ENCODE measurements at places on chromosomes 4 and X.

GRCh38 chrX:71492231-71493065 lies 40.5 kb upstream of the OGT start:
- peak; percentile 53 for DNase-seq

DNA sequence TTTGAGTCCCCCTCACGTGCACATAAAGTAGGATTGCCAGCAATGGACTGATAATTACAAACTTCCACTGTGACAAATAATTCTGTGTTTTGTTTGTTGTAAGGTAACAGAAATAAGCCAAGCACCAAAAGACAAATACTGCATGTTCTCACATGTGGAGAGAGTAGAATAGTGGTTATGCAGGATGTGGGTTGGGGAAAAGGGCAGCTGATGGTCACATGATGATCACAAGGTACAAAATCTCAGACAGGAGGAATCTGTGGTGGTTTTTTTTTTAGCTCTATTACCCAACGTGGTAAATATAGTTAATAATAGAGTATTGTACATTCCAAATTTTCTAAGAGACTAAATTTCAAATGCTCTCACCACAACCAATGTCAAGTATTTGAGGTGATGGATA lies 182.3 kb downstream of the BANK1 start:
- DNase-seq: no peak

DNA sequence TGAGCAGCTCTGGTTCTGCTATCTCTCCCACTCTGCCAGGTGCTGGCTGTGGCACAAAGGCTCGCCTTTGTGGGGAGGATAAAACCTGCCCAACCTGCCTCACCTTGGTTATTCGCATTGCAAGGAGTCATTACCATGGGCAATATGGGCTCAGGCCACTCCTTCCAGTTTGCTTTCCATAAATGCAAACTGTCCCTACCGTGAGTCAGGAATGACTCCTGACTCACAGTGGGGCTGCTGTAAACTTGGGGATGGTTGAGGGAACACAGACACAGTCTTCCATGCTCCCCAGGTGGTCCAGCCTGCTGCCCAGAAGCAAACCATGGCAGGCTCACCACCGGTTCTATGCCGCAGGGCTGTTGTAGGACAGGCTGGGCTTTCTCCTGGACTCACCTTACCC lies 36.1 kb downstream of the COQ2 start:
- DNase-seq: no peak

- no peak for DNase-seq
These were observed 5.7 kb downstream of the FAM241A start for GRCh38 chr4:112150920-112151319.

- no peak for DNase-seq
These were observed 181.6 kb downstream of the SPOCK3 start for GRCh38 chr4:167052631-167053091.

- no peak for DNase-seq
These were observed 215.2 kb downstream of the CBR4 start for GRCh38 chr4:168794881-168795280.

GRCh38 chr4:13588954-13589353 lies 38.6 kb downstream of the BOD1L1 start:
- DNase-seq: no peak

DNA sequence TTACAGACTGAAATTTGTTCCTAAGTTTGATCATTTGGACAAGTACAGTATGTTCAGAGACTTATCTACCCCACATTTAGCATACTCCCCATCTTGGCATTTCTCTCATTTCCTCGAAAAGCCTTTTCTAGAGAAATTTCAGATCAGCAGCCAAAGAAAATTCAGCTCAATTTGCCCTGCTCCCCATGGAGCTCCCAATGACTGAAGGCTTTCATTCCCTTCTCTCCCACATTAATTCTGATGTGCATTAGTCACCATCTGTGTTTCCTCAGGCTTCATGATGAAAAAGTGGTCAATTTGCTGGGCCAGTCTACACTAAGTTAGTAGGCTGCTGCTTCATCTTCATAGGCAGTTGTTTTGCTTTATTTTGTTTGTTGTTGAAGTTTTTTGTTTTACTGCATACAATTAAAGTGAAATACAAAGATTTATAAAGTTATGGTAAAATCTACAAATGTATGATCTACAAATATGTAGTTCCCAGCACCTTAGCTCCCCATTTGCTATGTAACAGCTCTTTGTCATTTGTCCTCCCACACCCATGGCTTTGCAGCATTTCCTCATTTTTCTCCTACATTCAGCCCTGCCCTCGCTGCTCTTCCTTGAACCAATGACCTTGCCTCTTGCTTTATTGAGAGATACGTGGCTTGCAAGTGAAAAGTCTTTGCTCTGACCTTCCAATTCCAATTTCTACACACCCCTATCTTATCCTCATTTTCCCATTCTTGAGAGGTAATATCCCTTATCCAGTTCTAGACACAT lies 193.9 kb downstream of the ANAPC10 start:
- no peak for DNase-seq

DNA sequence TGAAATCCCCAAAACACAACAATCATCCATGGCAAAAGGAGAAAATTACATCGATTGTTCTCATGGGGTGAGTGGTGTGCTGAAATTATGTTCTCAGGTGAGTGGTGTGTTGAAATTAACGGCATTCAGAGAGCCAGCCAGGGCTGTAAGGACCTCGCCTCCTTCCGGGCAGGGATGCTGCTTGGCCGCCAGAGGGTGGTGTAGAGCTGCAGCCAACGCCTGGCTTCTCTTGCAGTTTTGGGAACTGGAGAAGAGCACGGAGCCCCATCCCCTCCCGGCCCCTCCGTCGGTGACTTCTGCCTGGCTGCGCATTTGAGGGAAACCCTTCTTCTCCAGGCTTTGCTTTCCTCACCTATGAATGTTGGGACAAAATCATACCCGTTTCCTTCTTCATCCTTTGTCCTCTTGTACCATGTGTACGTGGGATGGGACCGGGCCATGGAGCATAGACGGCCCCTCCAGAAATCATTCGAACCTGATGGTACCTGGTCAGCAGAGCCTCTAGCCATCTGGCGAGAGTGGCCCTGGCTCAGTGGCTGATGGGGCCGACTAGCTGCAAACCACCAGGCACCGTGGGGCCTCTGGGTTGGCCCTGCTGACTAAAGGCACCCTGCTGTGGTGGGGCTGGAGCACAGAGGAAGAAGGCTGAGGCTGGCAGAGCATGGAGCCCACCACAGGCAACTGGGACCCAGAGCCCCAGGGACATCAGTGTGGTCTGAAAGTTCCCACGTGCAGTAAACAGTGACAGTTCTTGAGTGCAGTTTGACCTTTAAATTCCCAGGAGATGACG lies 28.4 kb downstream of the TRMT44 start:
- peak; percentile 44 for DNase-seq

DNA sequence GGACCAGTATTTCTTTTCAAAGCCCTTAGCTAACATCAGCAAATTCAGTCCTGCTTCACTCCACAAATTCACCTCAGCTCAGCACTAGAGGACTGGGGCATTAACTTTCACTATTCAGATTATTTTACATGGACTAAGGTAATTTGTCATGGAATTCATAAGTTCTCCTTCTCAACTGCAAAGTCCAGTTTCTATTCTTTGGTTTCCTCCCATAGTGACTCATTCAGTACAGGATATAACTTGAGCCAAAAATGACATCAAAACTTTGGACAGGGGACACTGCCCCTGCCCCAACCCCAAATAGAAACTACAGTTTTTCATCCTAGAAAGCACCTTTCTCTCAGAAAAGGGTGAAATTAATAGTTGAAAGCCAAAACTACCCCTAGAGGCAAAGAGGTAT lies 52.7 kb downstream of the COX7B2 start:
- DNase-seq: no peak

- DNase-seq: no peak
These were observed 67.4 kb downstream of the STX18 start for GRCh38 chr4:4474476-4474875.

- no peak for DNase-seq
These were observed 41.1 kb downstream of the ADRA2C start for GRCh38 chr4:3807311-3807710.

DNA sequence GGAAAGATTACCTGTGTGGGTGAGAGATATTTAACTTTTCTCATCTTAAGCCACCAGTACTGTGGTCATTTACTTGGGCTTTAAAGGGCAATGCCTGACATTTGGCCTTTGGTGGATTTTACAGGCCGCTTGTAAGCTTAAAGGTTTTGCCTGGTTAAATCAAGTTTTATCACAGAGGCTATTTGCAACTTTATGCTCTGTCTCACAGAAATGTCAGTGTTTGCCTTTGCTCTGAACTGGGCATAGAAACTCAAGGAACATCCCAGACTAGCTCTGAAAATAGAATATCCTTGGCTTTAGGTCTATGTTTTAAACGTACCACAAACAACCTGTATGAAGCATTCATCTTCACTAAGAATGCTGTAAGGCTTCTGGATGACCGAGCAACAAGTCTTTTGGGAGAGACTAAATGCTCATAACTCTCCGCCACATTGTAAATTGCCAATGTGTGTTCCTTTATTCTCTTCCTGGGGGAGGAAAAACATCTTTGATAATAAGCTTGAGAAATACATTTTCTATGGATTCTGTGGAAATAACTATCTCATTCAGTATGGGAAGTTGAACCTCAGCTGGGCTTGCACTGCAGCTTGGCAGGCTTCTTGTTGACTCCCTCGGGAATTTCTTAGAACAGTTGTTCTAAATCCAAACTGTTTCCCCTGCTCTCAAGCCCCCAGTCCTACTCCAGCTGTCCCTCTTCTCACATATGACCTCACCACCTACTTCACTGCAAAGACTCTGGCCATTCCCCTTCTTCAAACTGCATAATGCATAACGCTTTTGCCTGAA lies 105.8 kb upstream of the WDR44 start:
- DNase-seq: no peak

- DNase-seq: no peak
These were observed 28.7 kb downstream of the MAPK10 start for GRCh38 chr4:86330961-86331742.

DNA sequence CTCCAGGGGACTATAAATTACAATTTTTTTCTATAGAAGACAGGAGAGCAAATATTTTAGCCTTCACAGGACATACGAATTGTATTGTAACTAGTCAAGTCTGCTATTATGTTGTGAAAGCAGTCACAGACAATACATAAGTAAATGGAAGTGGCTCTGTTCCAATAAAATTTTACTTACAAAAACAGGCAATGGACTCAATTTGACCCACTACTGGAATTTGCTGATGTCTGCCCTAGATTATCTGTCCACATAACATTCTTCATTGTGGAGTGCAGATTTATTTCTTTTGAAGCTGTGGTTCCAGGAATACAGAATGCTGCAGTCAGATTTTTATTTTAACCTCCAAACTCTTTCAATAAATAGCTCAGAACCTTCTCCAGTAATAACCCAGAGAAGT lies 330.3 kb downstream of the PPP4R3C start:
- DNase-seq: no peak

GRCh38 chrX:122270809-122271494 lies 913.1 kb upstream of the GRIA3 start:
- DNase-seq: no peak

DNA sequence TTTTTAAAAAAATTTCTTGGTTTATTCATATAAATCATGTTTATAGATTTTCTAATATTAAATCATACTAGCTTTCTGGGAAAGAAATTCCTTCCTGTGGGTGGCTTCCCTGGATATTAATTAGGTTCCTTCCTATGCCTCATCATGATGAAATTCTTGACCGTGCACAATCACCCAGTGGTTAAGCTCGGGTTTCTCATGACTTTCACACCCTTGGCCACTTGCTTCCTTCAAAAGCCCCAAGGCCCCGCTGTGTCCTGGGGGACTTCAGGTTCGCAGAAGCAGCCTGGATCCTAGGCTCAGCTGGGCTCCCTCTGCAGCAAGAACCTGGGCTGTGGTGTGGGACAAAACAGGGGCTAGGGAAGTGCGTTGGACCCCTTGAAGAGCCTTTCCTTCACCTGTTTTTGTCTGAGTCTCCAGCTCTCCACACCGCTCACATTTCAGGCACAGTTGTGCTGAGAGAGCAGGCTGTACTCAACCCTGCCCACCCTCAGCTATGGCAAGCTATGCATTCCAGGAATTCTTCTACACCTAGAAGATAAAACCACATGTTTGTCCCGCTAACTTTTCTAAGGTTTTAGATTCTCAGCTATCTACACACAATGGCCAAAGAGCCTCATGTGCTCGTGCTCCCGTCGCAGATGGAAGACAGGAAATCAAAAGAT lies 48.9 kb upstream of the TMSB15B start:
- DNase-seq: no peak

GRCh38 chrX:150813922-150814321 lies 84.5 kb downstream of the CD99L2 start:
- DNase-seq: no peak

GRCh38 chr4:27087306-27088045 lies 226.8 kb downstream of the STIM2 start:
- DNase-seq: no peak

- no peak for DNase-seq
These were observed 78.8 kb upstream of the LEF1 start for GRCh38 chr4:108247387-108248049.

- no peak for DNase-seq
These were observed 84.1 kb downstream of the MSN start for GRCh38 chrX:65751519-65751918.

All from activated CD4-positive, alpha-beta T cell treated with anti-CD3 and anti-CD28 coated beads for 4 hours (primary cell).